H4 (cell line): ENCODE measurements at places on chromosomes 5 and 9.
A peak's percentile ranks its signal among the peaks of the same experiment; 100 is the strongest.

DNA sequence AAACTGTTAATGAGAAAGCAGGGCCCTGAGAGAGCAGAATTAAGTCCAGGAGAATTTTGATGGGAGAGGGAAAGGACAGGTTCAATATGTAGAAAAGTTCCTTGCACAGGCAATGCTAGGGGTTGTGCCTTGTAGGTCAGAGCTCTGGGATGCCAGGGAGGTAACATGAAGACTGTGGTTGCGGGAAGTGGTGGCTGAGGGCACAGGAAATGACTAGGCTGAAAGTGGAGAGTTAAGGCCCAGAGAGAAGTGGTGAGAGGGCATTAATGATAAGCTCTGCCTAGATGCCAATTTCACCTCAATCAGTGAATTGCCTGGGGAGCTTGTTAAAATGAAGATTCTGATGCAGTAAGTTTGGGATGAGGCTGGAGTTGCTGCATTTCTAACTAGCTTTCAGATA is 31.5 kb upstream of the PPP3R2 start:
- peak; percentile 50 for DNase-seq

DNA sequence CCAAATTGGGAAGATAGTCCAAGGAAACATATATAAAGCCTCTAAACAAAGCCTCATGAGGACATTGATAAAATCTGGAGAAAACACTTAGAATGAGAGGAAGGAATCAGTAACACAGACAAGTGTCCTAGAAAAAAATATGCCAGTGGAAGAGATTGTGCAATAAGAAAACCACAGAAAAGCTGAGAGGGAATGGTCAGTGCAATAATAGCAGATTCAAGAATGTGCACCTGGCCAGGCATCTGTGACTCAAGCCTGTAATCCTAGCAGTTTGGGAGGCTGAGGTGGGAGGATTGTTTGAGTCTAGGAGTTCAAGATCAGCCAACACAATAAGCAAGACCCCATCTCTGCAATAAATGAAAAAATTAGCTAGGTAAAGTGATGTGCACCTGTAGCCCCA is 691.2 kb upstream of the CDH6 start:
- peak; percentile 65 for DNase-seq

DNA sequence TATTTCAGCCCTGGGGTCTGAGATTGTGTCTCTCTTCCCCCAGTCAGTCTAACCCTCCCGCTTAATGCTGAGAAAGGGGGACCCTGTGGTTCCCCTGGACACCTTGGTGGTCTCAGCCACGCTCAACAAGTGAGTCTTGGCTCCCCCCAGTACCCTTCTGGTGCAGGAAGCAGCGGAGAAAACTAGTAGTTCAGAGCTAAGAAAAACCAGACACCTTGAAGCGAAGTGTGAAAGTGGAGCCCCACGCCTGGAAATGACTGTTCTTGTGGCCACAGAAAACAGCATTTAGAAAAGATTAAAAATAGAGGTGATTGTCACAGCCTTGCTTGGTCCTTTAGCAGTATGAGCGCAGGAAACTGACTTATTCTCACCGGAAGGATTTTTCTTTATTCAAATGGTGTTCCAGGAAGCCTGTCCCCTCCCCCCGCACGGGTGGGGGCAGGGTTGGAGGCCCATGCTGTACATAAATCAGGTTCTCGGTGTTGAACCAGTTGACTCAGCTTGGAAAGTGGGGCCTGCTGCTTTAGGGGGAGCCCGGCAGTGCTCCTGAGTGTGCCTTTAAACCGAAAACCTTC is 8.1 kb downstream of the ARPC5L start:
- no peak for DNase-seq

DNA sequence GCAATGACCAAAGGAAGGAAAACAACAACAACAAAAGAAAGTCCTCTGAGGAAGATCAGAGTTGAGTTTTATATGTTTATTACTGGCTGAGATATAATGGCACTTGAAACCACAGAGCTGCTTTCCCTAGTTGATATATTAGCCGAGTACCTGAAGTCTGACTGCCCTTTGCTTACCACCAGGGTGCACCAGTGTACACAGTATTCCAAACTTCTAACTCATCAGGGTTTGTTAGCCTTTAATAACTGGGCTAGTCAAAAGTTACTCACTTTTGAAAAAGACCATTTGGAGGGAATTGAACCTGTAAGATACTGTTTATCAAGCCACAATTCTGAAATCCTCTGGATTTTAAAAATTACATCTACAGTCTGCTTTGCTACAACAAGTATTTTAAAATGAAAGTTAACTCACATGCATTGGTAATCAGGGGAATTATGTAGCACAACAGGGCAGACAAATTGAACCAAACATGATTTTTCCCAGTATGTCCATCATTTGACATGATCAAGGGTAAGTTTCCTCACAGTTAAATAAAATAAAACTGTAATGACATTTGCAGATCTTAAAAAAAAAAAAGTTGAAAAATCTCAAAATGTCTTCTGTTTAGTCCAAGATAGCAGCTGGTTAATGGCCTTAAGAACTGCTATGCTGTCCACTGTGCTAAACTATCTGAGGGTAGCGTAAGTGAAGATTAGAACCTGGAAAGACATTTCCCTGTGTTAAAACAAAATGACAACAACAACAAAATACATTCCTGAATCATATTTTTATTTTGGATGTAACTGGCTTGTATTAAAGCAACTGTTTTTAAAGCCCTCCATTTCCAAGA is 57.3 kb upstream of the C6 start:
- DNase-seq, result peak; percentile 66

DNA sequence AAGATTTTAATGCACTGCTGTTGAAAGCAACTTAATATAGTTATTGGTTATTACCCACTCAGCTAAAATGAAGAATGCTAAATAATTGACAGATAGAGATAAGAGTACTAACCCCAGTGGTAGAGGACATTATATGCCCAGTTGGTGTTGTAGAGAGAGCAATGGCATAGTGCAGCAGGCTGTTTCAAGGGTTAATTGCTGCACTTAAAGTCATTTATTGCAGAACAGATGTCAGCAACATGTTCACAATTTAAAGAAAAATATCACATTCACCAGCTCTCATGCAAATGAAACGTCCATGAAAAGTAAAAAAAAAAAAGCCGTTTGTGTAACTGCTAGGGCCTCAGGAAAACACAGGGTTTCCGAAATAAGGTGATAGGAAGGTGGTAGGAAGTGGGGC is 254.6 kb downstream of the MTRR start:
- DNase-seq, result no peak
